ENCODE measurements at places on chromosomes 6 and 20.

DNA sequence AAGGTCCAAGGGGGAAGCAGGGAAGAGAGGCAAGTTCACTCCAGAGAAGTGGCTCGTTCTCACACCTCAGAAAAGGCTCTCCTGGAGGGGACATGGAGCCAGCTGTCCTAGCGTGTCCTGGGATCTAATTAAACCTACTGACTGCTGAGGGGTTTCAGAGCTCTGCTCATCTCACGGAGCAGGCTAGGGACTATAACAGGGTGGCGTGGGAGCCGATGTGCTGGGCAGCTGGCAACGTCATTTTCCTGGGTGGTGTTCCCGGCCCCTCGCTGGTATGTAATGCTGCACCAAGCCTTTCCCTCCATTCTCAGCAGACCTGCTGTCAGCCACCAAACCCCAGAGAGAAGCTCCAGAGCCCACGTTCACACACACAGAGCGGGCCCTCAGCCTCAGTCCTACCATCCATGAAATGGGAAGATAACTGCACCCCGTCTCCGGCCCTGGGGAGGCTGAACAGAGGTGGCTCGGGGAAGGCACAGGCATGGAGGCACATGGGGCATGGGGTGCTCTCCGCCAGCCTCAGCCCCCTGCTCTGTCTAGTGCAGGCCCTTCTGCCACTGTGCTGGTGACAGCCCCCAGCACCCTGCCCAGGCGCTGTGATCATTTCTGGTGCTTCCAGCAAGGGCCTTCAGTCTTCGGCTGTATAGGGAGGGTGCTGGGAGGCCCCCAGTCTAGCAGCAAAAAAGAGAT lies 1.9 kb downstream of the CST7 start:
- DNase-seq, result no peak

GRCh38 chr6:21902628-21903169 lies 309.1 kb downstream of the SOX4 start:
- no peak for DNase-seq

GRCh38 chr20:18638768-18639167 lies 50.9 kb downstream of the DTD1 start:
- DNase-seq, result no peak

DNA sequence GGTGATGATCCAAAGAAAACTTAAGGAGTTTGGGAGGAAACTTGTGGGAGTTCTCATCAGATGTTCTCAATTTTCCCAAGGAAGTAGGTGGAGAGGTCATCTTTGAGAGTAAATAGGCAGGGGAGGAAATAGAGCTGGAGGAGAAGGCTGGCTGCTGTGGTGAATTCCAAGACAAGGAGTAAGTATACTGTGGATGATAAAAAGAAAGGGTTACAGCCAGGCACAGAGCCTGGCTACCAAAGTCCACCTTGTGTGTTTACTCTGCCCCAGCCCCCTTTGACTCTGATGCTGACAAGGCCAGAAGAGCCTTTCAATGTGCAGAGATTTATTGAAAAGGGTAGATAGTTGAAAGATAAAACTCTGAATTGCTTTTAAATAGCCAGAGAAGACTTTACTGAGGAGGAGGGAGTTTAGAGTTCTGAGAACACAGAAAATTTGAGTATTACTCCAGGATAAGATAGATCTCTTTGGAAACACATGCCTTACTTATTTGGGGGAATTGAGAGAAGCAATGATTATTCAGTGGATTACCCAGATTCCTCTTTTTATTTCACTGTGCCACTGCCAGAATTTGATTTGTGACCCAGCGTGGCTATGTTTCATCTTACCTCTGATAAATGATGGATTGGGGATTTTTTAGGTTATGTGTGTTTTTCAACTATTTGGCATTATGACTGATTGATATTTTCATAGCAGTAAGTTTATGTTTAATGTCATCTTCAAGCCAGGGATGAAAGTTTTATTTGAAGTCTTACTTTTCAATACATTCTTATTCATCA lies 182.6 kb upstream of the JAG1 start:
- DNase-seq, result no peak

DNA sequence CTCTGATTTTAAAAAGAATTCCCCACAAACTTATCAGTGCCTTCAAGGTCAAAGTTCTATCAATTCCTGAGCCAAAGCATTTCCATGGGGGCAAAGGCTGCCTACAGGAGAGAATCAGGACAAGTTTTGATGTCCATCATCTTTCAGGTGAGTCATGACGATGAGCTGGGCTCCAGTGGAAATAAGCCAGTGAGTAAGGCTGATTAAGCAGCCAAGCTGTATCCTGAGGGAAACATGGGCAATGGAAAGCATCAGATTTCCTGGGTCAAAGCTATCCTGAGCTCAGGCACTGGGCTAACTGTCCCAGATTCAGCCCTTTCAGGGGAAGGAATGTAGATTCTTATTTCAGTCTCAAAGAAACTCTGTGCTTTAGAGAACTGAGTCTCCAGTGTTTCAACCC lies 377.4 kb downstream of the CD109 start:
- no peak for DNase-seq

Measured in inflammatory macrophage (primary cell).